Nephron progenitor cell (in vitro differentiated cells): ENCODE measurements at places on chromosomes 5 and 9.
A peak's percentile ranks its signal among the peaks of the same experiment; 100 is the strongest.

DNA sequence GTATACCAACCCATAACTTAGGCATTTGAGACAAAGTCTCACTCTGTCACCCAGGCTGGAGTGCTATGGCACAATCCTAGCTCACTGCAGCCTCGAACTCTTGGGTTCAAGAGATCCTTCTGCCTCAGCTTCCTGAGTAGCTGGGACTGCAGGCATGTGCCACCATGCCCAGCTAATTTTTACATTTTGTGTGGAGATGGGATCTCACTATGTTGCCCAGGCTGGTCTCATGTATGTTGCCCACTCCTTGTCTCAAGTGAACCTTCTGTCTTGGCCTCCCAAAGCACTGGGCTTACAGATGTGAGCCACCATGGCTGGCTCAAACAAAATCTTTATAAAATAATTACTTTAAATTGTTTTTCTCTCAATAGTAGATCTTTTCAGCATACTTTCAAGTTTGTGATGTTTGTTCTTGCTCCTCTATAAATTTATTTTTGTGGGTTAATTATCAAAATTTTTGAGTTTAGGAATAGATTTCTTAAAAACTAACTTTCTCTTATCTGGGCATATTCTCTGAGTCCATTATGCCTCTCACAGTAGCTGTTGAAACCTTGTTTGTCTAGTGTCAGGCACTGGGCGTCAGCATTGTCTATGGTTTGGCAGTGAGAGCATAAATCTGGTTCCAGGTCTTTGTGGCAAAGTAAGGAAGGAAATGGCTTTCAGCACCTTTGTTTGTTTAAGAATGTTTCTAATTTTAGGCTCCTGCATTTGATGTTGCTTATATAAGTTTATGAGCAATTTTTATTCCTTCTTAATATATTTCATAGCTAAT is 38.7 kb downstream of the NLN start:
- DNase-seq, result no peak

DNA sequence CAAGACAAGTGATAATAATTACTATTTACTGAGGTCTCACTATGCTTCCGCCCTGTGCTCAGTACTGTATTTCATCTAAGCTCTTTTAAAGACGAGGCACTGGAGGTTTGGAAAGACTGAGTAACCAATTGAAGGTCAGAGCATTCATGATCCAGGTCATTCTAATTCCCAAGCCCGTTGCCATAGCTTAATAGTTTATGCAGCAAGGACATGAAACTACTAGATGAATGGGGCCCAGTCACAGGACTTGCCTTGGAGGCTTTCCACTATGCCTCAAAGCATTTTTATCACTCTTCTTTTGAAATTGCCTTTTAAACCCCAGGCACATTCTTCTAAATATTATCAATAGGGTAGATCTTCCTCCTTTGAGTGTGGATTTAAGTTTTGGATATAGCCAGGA is 17.2 kb upstream of the NFIB start:
- DNase-seq, result no peak

- peak; percentile 81 for DNase-seq
Observed at GRCh38 chr5:149141224-149141956, at the start of gene ABLIM3. TSS of gene ABLIM3 (plus strand) at chr5:149141493. CDS start at chr5:149142096, 603 bp downstream.

DNA sequence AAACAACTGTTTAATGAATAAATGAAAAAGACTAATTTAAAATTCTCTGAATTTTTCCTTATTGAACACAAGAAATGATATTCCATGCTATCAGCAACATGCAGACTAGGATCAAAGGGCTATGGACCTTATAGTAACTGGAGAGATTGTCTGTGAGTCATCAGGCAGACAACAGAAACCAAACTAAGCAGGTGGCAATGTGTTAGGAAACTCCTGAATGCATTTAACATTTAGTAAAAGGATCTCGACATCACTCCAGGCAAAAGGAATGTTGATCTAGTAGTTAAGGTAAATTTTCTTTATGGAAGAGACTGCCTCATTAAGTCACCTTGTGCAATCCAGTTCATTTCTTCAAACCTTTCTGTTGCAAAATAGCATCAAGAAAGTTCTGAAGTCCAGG is 58.4 kb downstream of the ARL15 start:
- no peak for DNase-seq

DNA sequence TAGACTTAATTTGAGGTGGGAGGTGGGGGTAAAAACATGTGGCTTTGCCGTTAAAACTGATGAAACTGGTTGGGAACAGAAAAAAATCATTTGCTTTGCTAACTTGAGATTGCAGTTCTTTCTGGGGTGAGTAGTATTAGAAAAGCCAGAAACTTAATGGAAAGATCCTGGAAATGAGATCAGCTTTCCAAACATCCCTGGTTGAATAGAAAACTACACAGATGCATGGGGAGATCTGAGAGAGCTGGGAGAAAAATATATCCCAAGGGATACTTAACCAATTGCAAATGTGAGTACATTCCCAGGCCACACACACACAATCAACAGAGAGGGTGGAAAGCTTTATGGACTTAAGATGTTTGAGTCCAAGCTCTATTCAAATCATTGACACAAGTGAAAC is 222.3 kb downstream of the YTHDC2 start:
- no peak for DNase-seq

DNA sequence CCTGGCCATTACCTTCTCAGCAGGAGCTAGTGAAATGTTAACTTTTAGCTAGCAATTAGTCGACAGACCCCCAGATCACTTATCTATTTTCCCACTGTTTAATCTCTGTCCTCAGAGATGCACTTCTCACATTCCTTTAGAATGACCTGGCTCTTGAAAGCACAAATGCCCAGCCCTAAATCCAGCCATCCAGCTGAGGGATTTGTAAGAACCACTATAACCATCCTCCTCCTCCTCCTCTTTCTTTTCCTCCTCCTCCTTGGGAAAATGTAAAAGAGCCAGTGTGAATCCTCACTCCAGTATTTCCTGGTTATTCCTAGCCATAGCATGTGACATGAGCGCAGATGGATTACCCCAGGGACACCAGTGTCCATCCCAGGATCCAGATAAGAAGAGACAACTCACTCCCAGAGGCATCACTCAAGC is 124.3 kb downstream of the ENC1 start:
- no peak for DNase-seq

GRCh38 chr9:137385061-137385655 is 37.8 kb downstream of the EXD3 start:
- DNase-seq, result no peak

DNA sequence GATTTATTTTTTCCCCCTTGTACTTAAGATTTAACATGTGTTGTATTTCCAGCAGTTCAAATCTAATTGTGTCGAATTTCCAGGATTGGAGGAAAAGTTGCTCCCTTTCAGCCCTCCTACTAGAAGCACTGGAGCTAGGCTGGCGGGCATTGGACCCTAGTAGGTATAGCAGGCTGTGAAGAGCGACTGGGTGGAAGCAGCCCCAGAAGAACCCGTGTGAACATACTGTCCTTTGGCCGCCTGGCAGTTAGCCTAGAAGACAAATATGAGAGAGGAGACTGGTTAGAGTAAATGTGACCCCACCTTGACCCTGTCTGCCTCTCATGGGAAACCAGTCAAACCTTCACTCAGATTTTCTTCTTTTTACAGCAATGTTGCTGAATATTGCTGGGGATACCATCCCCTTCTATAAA is 13.9 kb downstream of the ALDOB start:
- DNase-seq, result no peak

DNA sequence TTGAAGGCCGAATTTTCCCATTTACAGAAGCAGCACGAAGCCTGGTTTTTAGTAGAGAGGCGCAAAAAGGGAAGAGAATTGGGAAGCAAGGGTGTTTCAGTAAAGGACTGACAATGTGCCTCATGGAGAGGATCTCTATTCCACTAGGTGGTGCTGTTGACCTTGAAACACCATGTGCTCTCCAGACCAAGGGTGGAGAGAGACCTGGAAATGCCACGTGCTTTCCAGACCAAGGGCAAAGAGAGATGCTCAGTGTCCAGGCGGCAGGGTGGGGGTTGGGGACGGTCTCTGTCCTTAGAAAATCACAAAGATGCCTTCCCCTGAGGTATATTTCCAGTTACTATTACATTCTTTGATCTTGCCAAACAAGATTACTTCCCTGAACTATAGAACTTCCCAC is 425.3 kb downstream of the CSNK1G3 start:
- no peak for DNase-seq

- DNase-seq, result no peak
Observed at GRCh38 chr9:1989500-1989899, 25.6 kb upstream of the SMARCA2 start.

- DNase-seq, result no peak
Observed at GRCh38 chr5:152462021-152462721, 57.1 kb upstream of the NMUR2 start.

GRCh38 chr9:127928676-127929624 is 1.6 kb downstream of the PIP5KL1 start:
- DNase-seq, result no peak

- DNase-seq, result no peak
Observed at GRCh38 chr9:113966394-113966793, 90.3 kb downstream of the ZNF618 start.
